Endothelial cell of umbilical vein (primary cell): ENCODE measurements at places on chromosomes 4 and X. TPM values are rescaled to one million over a fixed set of nuclear protein-coding genes. Genes with fewer than 3 reads are reported as not detected.

- DNase-seq: no peak
These were observed 187.4 kb upstream of the TEX13C start for GRCh38 chrX:125132274-125132673.

The ARL9 gene
- 0.51 and 1.1 TPM in 2 replicates for total RNA-seq

The ADH1C gene
- not detected in 2 replicates for total RNA-seq

The CD38 gene
- total RNA-seq: 0.31 TPM in 1 of 2 replicates, not detected in the other

DNA sequence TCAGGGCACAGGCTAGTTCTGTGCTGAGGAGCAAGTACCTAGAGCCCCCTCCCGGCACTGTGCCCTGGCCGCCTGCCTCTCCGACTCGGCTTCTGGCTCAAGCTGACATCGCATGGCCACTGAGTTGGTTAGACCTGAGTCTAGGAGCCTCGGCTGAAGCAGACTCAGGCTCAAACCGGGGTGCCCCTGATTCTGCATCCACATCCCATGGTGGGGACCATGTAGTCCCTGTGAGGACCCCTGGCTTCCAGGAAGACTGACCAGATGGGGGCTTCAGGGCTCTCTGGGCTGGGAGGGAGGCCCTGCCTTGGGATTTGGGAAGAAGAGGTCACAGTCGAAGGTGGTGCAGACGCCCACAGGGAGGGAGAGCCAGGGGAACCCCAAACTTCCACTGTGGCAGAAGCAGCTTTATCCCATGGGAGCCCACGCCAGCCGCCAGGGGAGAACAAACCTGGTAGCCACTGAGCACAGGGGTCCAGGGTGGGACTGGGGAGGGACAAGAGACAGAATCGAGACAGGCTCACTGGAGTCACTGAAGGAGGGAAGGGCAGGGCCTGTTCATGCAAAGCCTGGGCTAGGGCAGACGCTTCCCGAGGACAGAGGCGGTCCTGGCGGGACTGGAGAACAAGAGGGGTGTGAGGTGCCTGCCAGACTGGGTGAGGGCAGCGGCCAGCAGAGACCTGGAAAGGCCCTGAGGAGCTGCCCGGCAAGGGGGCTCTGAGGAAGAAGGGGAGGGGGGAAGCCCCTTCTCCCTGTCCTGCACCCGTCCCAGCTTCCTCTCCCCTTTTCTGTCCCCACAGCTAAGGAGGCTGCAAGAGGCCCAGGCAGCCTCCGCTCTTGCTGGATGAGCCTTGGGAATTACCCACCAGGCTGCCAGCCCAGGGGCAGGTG is 1.1 kb downstream of the PDE6B start:
- no peak for DNase-seq

- no peak for DNase-seq
These were observed at the start of gene ODAPH for GRCh38 chr4:75555294-75556164. ODAPH (plus strand) TSS chr4:75556066; CDS start chr4:75556083, 17 bp downstream.

The ODAPH gene
- not detected in 2 replicates for total RNA-seq
